ENCODE measurements at places on chromosomes 5 and 9. TPM values are rescaled to one million over a fixed set of nuclear protein-coding genes. Genes with fewer than 3 reads are reported as not detected.

Gene SNCAIP
- total RNA-seq, result not detected

Gene PRDM12
- total RNA-seq, result not detected

DNA sequence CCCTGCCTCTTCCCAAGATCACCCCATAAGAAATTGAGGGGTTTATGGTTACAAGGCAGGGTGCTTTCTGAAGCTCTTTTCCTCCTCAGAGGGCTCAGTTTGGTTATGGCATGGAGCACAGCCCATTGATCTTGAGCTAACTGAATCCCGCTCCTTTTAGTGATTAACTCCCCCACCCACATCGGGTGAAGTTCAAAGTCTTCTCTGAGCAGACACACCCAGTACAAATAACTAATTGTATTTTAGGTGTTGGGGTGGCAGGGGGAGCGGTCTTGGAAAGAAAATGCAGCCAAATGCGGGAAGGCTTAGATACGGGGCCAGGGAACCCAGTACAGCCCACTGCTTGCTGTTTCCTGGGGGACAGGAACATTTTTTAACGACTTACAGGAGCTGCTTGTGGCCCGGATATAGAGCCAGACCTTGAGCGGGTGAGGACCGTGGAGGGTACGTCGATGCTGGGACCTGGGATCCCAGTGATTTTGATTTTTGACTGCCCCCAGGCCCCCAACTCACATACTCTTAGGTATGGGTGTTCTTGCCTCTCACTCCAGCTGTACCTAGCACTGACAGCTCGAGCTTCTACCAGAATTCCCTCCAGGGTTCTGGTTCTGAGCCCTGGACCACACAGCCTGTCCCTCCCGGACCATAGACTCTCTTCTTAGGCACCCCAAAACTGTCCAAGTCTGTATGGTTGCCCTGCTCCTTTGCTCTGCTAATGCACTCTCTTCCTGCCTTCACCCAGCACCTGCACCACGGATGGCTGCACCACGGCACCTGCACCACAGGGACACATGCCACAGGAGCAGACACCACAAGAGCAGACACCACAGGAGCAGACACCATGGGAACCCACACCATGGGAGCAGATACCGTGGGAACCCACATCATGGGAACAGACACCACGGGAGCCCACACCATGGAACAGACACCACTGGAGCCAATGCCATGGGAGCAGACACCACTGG, 18.3 kb upstream of the RXRA start:
- DNase-seq, result no peak

DNA sequence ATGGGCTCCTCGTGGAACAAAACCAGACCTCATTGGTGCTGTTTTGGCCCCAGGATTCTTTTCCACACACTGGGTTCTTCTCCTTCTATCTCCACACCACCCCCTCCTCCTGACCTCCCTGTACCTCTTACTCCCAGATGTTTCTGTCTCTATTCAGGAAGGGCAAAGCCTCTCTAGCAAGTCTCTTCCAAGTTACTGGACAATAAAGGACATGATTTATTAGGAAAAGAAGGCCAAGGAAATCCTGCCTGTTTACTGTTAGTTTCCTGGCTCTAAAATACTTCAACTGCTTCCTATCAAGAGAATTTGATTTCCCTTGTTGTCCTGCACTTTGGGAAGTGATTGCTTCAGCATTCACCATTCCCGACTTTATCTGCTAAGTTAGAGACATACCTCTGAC, 262.0 kb downstream of the SAXO1 start:
- no peak for DNase-seq

DNA sequence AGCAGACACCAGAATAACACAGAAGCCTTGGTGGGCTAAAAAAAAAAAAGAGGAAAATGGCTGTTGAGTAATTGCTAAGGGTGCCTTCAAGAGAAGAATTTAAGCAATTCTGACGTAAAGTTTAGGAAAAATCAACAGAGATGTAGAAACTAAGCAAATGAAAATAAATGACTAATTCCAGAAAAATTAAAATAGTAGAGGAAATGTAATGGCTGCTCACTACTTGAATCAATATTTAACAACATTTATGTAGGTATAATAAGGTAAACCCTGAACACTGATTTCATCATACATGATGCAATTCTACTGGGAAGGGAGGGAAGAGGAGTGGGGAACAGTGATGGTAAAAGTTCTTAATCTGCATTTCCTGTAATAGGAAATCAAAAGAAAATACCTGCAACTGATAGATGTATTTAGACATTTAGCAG, 41.4 kb downstream of the PUM3 start:
- DNase-seq, result no peak

- no peak for DNase-seq
Observed at GRCh38 chr5:17255471-17256021, 38.1 kb downstream of the BASP1 start.

GRCh38 chr5:68134033-68134668, 81.4 kb upstream of the PIK3R1 start:
- DNase-seq, result no peak

GRCh38 chr9:130128251-130128650, 44.0 kb upstream of the NCS1 start:
- DNase-seq, result peak; percentile 25

DNA sequence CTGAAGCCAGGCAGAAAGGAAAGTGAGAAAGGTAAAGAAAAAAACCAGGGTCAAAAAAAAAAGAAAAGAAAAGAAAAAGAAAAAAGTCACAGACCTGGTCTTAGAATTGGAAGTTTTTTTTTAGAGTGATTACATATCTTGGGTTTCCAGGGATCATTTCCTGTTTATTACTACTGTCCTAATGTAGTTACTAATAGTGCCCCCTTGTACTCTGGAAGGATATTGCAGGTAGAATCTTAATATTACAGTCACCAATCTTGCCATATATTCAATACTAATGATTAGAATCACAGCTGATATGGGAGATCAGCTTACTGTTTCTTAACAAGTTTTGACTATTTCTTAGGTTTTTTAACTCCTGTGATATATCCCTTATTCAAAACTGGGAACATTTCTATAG, 543.2 kb upstream of the CDH6 start:
- no peak for DNase-seq

Data from naive thymus-derived CD4-positive, alpha-beta T cell (primary cell).